ENCODE measurements at places on chromosomes 5 and 9.

DNA sequence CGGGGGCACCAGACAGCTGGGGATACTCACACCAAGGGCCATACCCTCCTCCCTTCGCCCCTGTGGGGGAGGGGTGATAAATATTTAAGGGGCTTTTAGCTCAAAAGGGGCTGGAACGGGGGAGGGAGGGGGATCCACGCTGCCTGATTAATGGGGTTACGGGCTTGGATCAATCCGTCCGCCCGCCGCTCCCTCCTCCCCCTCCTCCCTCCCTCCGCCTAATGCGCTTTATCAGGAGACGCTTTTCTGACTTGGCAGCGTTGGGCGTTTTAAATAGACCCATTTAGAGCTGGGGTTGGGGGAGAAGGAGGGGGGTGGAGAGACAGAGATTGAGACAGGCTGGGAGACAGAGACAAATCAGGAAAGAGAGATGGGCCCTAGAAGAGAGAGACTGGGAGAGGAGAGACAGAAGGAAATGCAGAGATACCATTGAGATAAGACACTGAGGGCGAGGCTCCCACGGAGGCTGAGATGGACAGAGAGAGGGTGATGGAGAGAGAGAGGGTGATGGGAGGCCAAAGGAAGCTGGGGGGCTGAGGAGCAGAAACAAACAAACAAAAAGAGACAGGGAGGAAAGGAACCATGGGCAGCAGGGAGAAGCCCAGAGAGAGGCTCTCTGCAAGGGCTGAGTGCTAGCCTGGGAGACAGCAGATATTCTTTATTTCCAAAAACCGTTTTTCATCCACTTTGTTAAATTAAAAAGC lies 10.3 kb downstream of the CNTFR start:
- no peak for DNase-seq

DNA sequence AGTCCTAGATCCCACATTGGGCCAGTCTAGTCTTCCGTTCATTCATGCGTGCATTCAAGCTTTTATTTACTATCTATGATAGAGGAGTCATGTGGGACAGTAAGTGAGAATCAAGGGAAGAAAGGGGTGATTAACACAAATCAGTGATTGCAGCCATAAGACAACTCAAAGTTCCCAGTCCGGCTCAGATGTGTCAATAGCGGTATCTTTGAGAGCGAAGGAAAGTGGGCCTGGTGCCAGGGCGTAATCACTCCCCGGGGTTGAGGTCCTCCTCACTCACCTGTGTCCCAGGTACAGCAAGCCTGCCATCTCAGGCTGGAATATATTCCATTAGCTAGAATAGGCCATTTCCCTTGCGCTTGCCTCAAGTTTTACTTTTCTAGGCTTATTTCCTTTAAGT lies 196.3 kb downstream of the ATP10B start:
- no peak for DNase-seq

DNA sequence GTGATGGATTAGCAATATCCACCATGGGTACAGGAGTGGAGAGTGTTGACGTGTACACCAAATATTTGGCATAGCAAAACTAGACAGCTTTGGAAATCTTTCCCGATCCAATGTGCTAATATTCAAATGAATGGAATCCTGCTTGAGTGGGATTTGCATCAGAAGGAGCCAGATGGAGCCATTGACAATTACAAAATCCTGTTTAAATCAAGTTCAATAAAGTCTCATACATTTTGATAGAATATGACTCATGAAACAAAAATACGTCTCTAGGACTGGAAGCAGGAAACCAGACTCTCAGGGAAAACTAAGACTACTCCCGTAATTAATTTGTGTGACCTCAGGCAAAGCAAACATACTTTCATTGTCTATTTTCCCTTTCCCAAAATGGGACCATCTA lies 13.0 kb downstream of the TNC start:
- DNase-seq, result no peak

- no peak for DNase-seq
These were observed 66.8 kb downstream of the SLC38A9 start for GRCh38 chr5:55645304-55645703.

DNA sequence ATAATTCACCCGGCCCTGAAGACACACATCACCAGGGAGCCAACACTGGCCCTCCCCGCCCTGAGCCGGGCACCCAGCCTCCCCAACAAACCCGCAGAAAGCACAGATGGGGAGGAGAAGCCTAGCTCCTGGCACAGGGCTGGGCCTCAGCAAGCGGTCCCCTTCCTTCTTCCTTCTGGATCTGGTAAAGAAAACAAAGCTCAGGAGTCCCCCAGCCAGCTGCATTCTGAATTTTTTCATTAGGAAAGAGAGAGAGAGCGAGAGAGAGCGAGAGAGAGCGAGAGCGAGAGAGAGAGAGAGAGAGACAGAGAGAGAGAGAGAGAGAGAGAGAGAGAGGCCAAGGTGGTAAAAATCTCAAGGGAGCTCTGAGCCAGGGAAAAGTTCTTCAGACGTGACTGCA lies 195.7 kb downstream of the CRB2 start:
- DNase-seq, result no peak

DNA sequence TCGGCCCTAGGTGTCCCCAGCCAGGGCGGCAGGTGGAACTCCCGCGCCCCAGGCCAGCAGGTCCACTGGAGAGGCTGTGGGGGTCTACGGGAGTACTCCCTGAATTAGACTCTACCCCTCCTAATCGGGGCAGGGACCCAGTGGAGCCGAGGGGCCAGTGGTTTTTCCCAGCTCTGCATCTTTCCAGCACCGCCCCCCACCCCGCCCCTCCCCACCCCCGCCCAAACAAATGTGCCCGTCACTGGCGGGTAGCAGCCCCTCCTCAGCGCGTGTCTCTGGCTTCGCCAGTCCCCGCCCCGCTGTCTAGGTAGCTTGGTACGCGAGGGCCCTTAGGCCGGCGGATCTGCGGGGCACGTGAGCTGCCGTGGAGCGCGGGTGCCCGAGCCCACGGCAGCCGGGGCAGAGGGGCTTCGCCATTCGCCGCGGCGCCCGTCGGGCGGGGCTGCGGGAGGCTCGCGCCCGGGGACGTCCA lies 7.0 kb downstream of the UNC5A start:
- no peak for DNase-seq

Measured in MV-4-11 (cell line).